ENCODE measurements at places on chromosomes 12 and 14.

GRCh38 chr14:36514278-36515104 is 5.5 kb downstream of the NKX2-1 start:
- DNase-seq: no peak

DNA sequence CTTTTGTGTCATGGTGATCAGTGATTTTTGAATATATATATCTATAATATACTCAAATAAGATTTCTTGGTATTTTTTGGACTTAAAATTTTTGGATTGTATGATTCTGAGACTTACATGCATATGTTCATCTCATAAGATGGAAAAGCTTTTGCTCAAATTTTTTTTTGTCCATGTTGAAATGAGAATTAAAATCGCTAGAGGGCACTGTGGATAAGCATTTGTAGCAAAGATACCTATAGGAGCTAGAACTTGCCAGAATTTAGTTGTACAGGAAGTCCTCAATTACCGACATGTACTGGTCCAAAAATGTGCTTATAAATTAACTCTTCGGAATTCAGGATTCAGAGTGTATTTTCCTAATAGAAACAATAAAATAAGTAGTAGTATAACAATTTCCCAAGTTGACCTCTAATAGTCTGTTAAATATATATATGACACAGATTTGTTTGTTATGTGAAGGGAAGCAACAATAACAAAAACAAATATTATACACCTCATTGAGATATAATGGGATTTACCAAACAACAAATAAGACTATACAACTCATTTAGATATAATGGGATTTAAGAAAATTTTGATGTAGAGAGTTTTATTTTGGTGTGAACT is 179.6 kb downstream of the TMEM117 start:
- no peak for DNase-seq

GRCh38 chr12:62839869-62840660 is 94.9 kb downstream of the PPM1H start:
- DNase-seq: no peak

GRCh38 chr12:114248527-114248926 is 157.4 kb downstream of the TBX5 start:
- DNase-seq: no peak

DNA sequence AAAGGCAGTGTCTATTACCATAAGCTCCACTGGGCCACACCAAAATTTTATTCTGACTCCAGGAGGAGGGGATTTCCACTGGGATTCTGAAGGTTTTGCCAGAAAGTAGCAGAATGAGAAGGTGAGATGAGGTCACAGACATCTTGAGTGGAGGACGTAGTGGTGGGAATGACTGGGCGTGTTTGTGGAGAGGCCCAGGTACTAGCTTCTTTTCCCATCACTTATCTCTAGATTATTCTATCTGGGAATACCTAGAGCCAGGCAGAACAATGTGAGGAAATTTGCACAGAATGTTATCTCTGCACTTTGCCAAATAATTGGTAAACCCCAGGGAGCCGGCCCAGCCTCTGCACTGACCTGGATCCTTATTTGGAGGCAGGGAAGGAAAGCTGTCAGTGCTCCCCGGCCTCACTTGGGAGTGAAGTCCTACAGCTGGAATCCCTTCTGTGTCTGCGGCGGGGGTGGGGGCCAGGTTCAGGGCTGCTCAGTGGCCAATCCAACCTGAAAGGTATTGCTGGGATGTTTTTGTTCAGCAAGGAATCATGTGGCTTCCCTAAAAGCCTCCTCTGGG is 129.4 kb downstream of the C12orf75 start:
- no peak for DNase-seq

DNA sequence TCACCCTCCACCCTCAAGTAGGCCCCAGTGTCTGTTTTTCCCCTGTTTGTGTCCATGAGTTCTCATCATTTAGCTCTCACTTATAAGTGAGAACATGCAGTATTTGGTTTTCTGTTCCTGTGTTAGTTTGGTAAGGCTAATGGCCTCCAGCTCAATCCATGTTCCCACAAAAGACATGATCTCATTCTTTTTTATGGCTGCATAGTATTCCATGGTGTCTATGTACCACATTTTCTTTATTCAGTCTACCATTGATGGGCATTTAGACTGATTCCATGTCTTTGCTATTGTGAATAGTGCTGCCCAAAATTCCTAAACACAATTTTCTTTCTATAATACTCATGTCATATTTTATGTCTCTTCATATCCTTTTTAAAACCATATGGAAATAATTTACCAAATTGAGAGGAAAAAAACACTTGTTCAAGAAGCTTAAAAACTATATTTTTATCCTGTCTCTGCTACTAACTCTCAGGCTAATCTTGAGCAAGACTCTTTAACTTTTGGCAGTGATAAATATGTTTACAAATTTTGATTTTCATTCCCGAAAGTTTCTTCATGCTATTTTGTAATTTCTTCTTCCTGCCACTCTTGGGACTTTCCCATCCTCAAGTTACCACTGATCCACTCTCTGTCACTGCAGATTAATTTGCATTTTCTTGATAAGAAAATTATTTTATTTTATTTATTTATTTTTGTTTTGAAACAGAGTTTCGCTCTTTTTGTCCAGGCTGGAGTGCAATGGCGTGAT is 28.0 kb upstream of the OSBPL8 start:
- DNase-seq: no peak

DNA sequence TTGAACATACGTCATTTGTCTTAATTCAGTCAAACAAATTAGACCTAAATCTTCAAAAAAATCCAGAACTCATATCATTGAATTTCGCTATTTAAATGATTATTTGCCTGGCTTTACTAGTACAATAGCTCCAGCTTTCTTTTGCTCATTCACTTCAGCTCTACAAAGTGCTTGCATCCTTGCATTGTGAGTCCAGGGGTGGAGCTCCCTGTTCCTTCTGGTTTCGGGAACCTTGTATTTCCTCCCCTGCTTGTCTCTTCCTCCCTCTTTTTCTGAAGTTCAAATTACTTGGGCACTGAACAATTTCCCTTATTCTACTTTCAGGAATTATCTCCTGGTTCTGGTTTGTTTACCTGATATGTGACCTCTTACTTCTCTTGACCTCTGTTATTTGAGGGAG is 58.1 kb upstream of the KITLG start:
- no peak for DNase-seq

DNA sequence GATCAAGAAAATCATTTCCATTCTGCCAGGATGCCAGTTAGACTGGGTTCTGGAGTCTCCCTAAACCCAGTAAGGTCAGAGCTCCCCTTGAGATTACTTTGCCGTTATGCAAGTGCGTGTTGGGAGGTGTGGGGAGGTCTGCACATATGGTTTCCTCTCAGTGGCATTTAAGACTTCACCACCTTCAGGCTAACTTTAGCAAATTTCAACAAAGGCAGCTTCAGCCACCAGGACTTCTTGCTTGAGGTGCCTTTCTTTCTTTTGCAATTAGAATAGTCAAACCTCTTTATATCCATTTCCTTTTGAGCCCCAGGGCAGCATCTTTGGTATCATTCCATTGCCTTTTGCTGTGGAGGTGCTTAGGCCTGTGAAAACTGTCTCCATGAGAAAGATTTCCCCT is 117.2 kb upstream of the CCND2 start:
- DNase-seq: no peak

DNA sequence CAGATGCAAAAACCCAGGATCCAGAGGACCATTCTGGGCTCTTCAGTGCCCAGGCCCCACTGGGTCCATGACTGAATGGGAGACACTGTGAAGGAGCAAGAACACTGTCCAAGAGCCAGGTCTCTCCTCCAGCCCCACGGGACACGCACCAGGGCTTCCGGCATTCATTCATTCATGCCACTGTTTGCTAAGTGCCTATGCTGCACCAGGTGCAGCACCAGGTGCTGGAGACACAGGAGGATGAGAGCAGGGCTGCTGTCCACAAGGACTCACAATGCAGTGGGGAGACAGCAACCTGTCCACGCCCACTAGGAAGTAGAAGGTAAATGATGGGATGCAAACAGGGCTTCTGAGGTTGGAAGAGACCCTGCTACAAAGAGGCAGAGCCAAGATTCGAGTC is 20.4 kb downstream of the CLMN start:
- DNase-seq: no peak

- no peak for DNase-seq
Measured at GRCh38 chr14:101217616-101218371, 314.3 kb upstream of the RTL1 start.

DNA sequence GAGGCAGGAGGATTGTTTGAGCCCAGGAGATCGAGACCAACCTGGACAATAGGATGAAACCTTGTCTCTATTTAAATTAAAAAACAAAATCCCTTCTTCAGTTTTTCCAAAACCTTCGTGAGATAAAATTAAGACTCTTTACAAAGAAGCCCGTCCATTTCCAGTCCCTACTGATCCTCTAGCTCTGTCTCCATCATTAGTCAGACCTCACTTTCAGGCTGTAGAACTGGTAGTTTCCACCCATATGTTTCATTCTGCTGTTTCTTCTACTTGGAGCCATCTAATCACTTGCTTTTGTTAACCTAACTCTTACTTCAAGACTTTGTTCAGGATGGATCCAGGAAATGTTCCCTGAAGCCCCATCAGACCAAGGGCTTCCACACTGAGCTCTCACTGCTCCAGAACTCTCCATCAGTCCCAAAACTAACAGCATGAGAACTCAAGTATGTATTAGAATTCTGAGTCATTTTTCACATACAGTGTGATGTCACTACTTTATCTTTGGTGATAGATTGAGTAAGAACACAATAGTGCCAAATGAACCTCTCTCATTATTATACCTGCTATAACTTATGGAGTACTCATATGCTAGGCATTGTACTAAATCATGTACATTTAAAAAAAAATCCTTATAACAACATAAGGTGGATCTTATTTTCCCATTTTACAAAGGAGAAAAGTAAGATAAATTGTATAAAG is 90.8 kb downstream of the PRICKLE1 start:
- no peak for DNase-seq

DNA sequence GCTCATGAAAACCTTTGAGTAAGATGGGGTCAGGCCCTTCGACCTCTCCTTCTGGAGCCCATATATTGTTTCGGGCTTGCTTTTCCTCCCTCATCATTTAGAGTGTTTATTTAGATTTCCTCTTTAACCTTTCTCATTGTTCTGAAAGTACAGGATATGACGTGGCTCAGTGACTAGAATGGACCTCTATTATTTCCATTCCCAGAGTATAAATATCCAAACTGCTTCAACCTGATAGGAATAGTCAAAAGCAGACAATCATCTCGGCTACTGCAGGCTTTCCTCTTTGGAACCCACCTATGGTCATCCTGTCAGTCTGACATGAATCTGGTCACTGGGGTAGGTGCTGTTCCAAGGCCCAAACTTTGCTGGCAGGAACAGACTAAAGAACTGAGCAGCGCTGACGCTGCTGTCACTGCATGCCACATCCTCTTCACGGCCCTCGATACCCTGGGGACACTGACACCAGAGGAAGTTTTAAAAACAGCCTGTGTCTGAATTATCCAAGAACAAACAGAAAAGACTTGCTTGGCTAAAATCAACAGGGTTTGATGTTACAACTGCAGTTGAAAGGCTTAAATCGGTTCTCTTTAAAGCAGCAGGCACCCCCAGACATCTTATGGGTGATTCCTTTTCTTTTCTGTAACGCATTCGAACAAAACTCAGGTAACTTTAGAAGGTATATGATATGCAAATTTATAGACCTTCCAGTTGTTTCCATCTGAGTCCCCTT is 5.0 kb upstream of the DDX47 start:
- no peak for DNase-seq

- DNase-seq: no peak
Measured at GRCh38 chr12:76706101-76706500, 57.8 kb upstream of the ZDHHC17 start.

Data from stimulated activated CD8-positive, alpha-beta memory T cell treated with anti-CD3 and anti-CD28 coated beads, Interleukin-2, amount 100 ng/mL, for 48 hours (primary cell).